Pancreas (tissue), 10 donors: ENCODE measurements at places on chromosomes 7 and 10. TPM values are rescaled to one million over a fixed set of nuclear protein-coding genes. Genes with fewer than 3 reads are reported as not detected.

DNA sequence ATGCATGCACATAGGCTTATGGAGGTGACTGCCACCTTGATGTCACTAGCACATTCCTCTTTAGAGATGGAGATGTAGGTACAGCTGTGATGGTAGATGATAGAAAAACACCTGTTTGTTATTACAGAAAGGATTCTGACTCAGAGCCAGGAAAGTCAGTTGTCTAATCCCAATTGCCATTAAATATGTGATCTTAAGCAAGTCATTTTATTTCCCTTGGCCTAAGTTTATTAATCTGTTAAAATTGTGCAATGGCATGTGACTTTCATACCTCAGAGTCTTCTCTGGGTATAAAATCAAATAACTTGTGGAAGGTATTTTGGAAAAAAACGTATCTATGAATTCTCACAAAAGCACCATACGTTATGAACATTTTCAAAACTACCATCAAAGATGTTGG, 123.9 kb upstream of the BET1 start:
- DNase-seq: no peak

Gene PLCE1
- 4.3 TPM for total RNA-seq

GRCh38 chr10:48923748-48924147, 15.9 kb downstream of the LRRC18 start:
- no peak for DNase-seq

Gene CYP2E1
- total RNA-seq: 7.6 TPM
